HuH-7.5 (cell line): ENCODE measurements at places on chromosomes 2 and 18.

DNA sequence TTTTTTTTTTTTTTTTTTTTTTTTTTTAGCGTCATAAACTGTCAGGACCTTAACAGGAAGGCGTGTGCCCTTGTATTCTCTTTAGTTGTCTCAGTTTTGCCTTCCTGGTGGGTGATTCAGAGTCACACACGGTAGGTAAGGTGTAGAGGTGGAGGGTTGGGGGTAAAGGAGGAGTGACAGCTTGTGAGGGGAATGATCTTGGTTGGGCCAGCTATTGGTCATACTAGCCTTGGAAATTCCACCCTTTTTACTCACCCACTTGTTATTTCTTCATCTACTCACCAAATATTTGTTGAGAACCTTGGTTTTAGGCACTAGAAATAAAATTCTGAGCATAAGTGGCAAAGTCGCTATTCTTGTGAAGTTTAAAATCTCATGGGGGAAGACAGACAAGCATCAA, 22.2 kb downstream of the SMIM21 start:
- DNase-seq = no peak

GRCh38 chr2:241546771-241547498, 11.6 kb upstream of the BOK start:
- peak; percentile 61 for DNase-seq

GRCh38 chr2:127632592-127633489, 13.1 kb upstream of the GPR17 start:
- DNase-seq = no peak

- DNase-seq = no peak
Observed at GRCh38 chr2:98548920-98549818, 59.1 kb downstream of the COA5 start.

- no peak for DNase-seq
Observed at GRCh38 chr2:127590386-127591190, 55.1 kb downstream of the MYO7B start.

DNA sequence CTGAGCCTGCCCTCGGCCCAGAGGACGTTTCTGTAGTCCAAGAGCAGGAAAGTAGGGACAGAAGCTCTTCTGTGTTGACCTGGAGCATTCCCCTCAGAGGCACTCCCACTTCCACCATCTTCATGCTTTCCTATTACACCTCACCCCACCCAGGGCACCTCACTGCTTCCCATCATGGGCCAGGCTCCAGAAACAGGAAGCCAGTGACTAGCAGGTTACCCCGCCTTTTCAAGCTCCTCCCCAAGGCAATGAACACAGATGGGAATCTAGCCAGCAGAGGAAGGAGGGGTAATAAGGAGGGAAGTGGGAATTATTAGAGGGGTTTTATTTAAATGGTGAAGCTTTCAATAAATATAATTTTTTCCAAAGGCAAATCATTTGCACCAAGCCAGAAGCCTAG, 308.8 kb upstream of the MGAT5 start:
- no peak for DNase-seq

- DNase-seq = no peak
Observed at GRCh38 chr2:20049637-20050036, 1.8 kb downstream of the LAPTM4A start.

DNA sequence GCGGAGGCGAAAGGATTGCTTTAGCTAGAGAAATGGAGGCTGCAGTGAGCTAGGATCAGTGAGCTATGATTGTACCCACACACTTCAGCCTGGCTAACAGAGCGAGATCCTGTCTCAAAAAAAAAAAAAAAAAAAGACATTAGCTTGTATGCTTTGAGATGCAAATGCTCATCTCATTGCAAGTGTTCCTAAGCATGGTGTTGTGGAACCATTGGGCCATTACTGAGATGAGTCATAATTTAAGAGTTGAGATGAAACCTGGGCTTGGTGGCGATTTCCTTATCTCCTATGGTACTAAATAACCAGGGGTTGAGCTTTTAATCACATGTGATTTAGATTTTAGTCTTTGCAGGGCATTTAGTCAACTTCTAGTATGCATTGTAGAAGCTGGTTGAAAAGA, 2.2 kb downstream of the PLEKHA3 start:
- no peak for DNase-seq

GRCh38 chr2:118983915-118984314, 41.9 kb downstream of the MARCO start:
- DNase-seq = no peak

DNA sequence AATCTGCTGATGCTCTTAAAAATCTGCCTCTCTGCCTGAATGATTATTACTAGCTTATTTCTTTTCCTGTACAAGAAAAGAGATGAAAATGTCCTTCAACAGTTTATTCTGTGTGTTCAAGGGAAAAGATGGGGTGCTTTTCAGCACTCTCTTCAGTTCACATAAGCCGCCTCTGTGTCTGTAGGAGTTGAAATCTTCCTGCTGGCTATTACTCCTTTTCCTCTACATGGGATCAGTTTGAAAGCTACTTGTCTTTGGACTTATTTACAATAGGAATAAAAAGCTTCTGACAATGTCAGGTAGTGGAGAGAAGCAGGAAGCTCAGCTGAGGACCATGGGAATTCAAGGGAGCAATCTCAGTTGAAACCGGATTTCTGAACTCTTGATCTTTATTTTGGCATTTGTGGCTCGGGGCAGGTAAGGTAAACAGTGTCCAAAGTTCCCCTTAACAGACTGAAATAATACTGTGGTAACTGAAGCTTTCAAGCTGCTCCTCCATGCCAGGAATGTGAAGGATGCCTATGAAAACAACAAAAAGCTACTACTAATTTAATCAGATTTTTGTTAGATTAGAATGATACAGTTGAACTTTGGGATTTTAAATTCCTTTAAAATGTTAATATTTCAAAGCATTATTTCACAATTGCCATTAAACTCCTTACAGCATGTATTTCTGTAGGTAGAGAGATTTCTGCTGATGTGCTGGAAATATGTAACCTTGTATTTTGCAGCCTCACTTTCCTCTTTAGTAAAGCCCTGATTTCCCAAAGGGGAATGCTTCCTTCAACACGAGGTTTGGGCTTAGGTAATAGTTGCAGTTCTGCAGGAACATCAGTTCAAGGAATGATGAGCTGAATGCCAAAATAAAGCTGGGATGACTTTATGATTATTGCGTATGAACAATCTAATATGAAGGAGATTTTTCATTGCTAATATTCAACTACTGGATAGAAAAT, 43.6 kb downstream of the MAPRE2 start:
- no peak for DNase-seq

DNA sequence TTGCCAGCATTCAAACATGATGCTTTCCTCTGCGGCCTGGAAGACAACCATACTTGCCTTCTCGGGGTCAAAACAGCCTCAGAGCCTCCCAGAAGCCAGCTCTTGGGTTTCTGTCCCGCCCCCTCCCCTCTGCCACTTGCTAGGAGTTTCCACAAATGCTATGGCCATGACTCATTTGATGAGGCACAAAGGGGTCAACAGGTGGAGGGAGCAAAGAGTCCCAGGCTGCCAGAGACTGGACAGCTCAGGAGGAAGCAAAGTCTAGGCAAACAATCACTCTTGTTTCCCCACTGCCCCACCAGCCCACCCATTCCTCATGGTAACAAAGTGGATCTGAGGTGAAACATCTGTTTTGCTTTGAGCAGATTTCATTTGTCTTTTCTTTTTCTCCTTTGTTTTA, 551.1 kb downstream of the TNS1 start:
- DNase-seq = no peak

- DNase-seq = no peak
Observed at GRCh38 chr2:58620093-58620492, 379.0 kb upstream of the FANCL start.

- no peak for DNase-seq
Observed at GRCh38 chr2:8661736-8662135, 20.1 kb upstream of the ID2 start.

DNA sequence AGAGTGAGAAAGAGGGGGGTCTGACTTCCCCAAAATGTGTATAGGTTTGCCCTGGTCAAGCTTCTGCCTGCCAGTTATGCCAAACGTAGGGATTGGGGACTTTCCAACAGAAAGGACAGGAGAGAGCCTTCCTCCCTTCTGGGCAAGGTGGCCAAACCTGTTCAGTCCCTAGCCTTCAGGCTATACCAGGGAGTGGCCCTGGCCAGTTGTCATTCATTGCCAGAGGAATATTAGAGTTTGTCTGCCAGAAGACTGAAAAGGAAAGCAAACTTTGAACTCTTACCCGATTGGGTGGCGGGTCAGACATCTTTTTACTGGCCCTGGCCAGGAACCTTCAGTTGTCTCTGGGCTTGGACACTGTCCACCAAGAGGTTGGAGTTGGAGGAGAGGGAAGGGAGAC, 22.1 kb downstream of the RAB3GAP1 start:
- DNase-seq = no peak

DNA sequence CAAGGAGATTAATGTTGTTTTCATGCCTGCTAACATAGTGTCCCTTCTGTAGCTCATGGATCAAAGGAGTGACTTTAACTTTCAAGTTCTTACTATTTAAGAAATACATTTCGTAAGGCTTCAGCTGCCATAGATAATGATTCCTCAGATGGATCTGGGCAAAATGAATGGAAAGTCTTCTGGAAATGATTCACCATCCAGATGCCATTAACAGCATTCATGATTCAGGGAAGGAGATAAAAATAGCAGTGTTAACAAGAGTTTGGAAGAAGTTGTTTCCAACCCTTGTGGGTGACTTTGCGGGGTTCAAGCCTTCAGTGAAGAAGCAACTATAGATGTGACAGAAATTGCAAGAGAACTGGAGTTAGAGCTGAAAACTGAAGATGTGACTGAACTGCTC, 17.0 kb downstream of the VRK2 start:
- no peak for DNase-seq

GRCh38 chr2:36287363-36288275, 68.0 kb upstream of the CRIM1 start:
- DNase-seq = no peak

GRCh38 chr2:239361311-239361642, 39.5 kb downstream of the HDAC4 start:
- no peak for DNase-seq

- DNase-seq = no peak
Observed at GRCh38 chr2:31666878-31667277, 86.1 kb upstream of the SRD5A2 start.

DNA sequence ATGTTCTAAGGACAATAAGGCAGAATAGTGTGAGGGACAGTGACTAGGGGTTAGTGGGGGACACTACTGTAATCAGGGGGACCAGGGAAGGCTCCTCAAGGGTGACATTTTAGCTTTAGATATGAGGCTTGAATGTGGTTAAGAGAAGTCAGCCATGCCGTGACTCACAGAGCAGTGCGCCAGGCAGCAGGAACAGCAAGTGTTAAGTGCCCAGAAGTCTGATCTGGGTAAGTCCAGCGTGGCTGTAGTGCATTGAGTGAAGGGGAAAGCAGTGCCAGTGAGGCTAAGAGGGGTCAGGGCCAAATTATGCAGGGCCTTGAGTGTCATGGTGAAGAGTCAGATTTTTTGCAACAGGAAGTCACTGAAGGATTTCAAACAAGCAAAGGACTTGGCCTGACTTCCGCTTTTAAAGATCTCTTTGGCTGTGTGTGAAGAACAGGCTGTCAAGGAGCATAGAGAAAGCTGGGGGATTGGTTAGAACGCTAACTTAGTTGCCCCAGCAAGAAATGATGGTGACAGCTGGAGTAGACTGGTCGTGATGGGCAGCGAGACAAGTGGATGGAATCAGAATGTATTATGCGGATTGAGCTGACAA, 151.5 kb downstream of the MSH2 start:
- no peak for DNase-seq
